ENCODE measurements at places on chromosomes 6 and 20.

DNA sequence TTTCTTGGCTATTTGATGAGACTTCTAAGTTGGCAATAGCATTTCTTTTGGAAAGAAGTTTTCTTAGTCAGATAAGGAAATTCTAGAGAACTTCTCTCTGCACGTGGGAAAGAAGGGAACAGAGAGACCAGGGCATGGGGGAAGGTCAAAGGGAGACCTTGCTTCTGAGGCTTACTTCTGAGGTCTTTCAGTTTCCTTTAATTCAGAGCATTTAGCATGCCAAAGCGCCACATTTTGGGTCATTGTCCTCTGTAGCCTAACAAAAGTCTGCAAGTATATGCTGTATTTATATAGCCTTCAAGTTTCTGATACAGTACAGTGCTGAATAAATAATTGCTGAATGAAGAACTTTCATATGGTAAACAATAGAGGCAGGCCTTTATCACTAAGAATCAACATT lies 95.6 kb downstream of the SAMD3 start:
- no peak for DNase-seq

- DNase-seq = no peak
Measured at GRCh38 chr6:134063121-134063965, 10.9 kb upstream of the SLC2A12 start.

DNA sequence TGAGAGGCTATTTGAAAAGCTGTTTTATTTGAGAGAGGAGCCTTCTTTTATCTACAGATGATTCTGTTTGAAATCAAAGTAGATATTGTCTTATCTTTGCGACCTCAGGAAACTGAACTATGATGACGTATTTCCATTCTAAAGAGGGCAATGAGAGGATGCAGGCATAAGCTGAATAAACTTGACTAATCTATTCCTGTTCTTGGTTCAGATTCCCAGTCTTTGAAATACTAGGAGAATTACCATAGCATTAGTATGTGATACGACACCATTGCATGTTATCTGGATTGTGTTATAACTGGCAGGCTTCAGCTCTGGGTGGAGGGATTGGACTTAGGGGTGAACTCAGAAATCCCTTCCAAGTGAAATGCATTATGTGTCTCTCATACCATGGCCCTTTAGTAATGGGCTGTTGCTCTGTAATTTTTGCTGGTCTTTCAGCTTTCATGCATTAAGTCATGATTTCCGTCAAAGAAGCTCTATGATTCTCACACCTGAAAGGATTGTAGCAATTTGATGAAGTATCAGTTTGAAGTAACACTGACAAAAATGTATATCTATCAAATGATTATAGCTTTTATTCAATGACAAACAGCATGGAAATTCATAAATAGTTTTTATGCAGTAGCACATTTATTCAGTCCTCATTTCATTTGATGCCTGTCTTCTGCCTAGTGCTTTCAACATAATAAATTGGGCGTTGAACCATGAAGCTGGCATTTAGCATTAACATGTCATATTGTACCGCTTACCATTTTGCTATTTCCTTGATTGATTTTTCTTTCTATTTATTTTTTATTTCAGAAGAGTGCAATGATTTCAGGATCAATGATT lies 138.4 kb upstream of the SPACA1 start:
- DNase-seq = no peak

GRCh38 chr6:14333556-14334305 lies 216.2 kb downstream of the CD83 start:
- no peak for DNase-seq

DNA sequence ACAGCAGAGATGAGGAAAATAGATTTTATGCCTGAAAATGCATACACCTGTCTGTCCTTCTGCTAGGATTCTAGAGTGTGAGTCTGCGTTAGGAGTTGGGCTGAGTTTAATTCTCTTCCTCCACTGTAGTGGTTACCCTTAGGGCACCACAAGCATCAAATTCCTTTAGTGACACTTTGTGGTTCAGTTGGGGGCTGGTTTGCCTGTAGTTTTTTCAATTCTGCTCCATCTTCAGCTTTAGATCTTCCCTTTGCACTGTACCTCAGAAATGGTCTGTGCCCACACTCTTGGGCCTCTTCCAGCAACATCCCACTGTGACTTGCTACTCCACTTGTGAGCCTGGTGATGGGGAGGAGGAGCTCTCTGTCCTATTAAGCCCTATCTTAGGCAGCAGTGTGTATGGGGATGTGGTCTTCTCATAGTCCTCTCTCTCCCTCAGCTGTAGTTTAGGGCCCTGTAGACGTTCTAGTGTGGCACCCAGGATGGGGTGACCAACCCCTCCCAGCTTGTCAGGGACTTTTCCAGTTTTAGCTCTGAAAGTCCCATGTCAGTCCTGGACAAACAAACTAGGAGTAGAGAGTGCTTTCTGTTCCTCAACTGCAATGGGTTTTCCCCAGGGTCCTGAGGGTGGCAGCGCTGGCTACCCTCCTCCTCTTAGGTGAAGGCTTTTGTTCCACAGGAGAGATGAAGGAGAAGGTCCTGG lies 19.7 kb upstream of the OGFRL1 start:
- DNase-seq = no peak

DNA sequence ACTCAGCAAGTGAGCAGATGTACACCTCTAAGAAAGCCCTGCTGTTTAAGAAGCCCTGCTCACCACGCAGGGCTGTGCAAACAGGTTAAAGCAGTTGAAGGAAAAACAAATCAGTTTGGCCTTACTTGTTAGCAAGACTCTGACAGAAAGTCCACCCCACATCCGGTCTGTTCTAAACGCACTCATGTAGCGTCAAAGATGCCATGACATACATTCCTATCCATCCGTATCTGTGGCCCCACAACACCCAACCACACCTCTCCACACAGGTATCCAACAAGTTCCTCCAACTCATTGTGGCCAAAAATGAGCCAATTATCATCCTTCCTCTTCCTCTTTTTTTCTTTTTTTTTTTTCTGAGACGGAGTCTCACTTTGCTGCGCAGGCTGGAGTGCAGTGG lies 22.8 kb upstream of the RAB22A start:
- DNase-seq = no peak

- DNase-seq = no peak
Measured at GRCh38 chr6:164417537-164418261, 891.7 kb downstream of the C6orf118 start.

- no peak for DNase-seq
Measured at GRCh38 chr20:63908008-63908682, 13.2 kb downstream of the DNAJC5 start.

- no peak for DNase-seq
Measured at GRCh38 chr20:36861625-36861874, 14.4 kb upstream of the TLDC2 start.

DNA sequence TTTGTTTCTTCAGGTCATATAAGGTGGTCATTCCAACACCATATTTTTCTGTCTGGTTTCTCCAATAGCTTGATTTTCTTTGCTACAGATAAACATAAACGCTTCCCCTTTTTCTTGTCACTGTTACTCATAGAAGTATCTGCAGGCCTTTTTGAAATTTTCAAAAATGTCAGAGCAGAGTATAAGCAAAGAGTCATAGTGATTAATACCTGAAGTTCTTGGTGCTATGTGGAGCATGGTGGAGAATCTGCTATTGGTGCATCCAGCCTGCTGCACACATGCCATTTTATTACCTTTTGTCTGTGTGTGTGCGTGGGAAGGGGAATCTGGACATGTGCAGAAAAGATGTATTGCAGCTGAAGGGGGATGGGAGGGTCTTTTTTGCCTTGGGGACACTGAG lies 19.7 kb downstream of the STX11 start:
- DNase-seq = no peak

DNA sequence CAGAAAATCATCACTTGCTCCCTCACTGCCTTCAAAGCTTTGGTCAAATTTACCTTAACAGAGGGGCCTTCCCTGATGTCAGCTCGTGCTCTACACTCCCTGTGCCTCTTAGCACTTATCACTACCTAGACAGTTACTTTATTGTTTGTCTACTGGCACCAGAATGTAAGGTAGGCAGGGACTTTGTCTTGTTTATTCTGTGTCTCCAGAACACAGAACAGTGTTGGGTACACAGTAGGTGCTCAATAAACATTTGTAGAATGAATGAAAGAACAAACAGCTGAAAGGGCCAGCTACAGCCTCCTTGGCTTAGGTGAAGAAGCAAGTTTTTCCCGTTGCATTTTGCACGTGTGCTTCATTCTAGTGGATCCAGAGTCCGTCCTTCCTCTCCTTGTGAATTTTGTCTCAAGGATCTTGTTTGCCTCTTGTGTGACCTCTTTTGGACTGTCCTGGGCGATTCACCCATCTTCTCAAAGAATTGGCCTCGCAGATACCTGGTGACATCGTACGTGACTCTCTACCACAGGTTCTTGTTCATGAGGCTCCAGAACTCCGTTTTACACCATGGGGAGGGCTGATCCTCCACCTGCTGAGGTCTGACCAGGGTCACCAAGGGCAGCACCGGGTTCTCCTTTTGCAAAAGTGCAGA lies 84.2 kb upstream of the ARMC2 start:
- DNase-seq = no peak

DNA sequence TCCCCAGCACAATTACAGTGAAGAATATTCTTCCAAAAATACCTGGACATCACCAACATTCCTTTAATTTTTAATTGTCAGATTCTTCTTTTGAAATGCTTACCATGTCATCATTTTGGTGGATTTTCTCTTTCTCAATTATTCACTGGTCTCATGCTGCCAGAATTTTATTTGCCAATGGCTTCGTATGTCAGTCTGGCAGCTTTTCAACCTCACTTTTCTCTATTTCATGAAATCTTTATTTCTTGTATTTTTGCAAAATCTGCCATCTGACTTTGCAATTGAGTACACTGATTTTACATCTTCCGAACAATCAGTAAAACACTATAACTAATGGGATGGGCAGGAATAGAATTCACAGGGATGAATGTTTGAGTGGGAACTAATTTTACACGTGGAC lies 84.1 kb downstream of the BTBD9 start:
- no peak for DNase-seq

GRCh38 chr6:82906951-82907350 lies 158.7 kb downstream of the UBE3D start:
- DNase-seq = no peak

DNA sequence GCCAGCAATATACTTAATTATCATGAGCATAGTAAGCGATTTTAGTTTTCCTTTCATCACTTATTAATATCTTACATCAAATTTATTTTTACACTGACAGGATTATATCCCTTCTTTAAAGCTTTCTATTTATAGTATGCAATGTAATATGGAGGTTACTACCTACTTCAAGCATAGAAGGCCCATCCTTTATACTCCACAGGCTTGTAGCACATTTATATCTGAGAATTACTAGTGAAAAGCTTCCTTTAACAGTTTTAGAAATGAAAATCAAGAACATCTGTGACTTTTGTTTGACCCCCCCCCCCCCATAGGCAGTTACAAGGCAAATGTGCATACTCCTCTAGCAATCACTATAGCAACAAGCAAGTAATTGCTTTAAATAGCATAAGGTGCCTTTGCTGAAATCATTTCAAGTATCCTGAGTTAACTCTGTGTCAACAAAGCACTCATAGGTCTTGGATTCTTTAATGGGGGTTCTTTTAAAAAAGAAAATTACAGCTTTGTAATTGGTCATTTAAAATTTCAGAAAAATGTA lies 917.7 kb downstream of the PHF3 start:
- no peak for DNase-seq

- no peak for DNase-seq
Measured at GRCh38 chr6:92723390-92723931, 695.9 kb downstream of the EPHA7 start.

DNA sequence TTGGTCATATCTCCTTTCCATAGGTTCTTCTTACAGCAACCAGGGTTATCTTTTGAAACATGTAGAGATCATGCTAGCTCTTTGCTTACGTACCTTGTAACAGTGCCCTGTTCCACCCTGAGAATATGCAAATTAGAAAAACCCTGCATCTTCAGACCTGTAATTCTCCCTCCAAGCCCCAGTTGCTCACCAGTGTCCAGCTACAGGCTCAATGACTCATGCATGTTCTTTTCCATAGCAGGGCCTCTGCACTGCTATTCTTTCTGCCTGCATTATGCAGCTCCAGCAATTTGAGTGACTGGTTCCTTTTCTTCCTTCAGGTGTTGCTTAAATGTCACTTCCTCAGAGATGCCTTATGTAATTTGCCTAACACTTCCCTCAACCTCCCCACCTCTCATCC lies 636.2 kb downstream of the KHDRBS2 start:
- DNase-seq = no peak

DNA sequence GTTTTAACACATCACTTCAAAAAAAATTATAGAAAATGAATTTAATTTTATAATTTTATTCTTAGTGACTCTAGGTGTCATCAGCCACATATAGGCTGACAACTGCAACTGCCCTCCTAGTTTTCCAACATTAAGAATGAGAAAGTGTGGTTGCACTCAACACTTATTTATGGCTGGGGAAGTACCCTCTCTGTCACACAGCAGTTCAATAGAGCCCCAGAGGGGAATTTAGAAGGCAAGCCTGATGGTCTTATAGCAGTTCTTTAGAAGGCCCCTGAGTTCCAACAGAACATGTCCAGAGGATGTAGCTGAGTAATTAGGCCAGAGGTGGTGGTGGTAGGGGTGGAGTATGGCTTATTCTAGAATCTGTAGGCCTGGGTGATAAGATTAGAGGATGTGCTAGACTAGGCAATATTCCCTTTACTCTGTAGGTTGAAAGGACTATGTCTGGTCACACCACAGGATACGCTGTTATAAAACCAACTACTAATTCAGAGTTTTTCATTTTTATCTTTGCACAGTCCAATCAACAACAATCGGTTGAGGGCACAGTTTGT lies 226.5 kb upstream of the CITED2 start:
- DNase-seq = no peak

DNA sequence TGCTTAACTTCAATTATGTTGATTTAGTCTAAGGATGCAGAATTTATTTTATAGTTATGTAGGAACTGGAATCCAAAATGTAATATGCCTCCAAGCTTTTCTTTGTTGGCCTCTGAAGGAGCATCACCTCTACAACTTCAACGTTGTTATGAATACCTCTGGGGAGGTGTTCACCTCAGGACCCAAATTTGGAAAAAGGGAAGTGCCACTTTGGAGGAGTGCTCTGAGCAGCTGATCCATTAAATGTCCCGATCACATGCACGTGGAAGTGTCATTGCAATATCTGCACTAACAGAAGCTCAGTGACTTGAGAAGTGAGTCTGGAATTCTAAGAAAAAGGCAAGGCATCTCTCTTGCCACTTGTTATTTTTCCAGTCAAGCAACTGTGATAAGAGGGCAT lies 22.2 kb upstream of the SLC17A3 start:
- no peak for DNase-seq

DNA sequence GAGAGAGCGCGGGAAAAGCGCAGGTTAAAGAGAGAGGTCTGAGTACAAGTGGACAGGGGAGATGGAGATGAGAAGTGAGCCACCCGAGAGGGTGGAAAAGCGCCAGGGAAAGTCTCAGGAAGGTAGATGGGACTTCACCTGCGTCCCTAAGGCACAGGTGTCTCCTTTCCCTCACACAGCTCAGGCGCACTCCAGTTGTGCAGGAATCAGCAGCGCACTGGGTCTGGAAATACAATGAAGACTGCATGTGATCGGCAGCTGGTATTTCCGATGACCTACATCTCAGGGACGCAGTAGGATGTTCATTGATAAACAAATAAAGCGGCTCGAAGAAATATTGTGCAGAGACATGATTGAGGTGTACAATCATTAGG lies 432 bp upstream of the KHDRBS2 start:
- DNase-seq = no peak

- DNase-seq = no peak
Measured at GRCh38 chr6:168033791-168034190, 36.3 kb downstream of the KIF25 start.

Measured in renal cortex interstitium (tissue), 15 donors.